Nasal cavity respiratory epithelium epithelial cell of viscerocranial mucosa (primary cell): ENCODE measurements at places on chromosomes 7 and 10. TPM values are rescaled to one million over a fixed set of nuclear protein-coding genes. Genes with fewer than 3 reads are reported as not detected.

DYDC2 gene
- not detected in 2 replicates for total RNA-seq

SPAM1 gene
- not detected in 2 replicates for total RNA-seq

AKR1D1 gene
- total RNA-seq, result not detected in 2 replicates

OR2A5 gene
- not detected in 2 replicates for total RNA-seq

CPA1 gene
- not detected in 2 replicates for total RNA-seq

SPDYE9 gene
- total RNA-seq, result not detected in 2 replicates

FEZF1 gene
- under 0.01 TPM in 1 of 2 replicates, not detected in the other for total RNA-seq

LBX1 gene
- not detected in 2 replicates for total RNA-seq

CFAP70 gene
- 0.68 and 3.6 TPM in 2 replicates for total RNA-seq

TCERG1L gene
- not detected in 2 replicates for total RNA-seq

CD36 gene
- total RNA-seq, result 1.0 and 117 TPM in 2 replicates

FXYD4 gene
- total RNA-seq, result not detected in 2 replicates

HOXA7 gene
- total RNA-seq, result not detected in 2 replicates

CYP2C19 gene
- 0.50 TPM in 1 of 2 replicates, not detected in the other for total RNA-seq

OPN4 gene
- total RNA-seq, result not detected in 2 replicates

ZCCHC24 gene
- 0.34 and 2.0 TPM in 2 replicates for total RNA-seq

SHH gene
- under 0.01 and 0.07 TPM in 2 replicates for total RNA-seq

PRPS1L1 gene
- total RNA-seq, result not detected in 2 replicates

CASD1 gene
- total RNA-seq, result 8.2 and 12.1 TPM in 2 replicates

PTPRZ1 gene
- 15.4 and 17.7 TPM in 2 replicates for total RNA-seq

CALHM1 gene
- not detected in 2 replicates for total RNA-seq

DMTF1 gene
- total RNA-seq, result 43.4 and 75.2 TPM in 2 replicates

GUSB gene
- total RNA-seq, result 18.5 and 27.6 TPM in 2 replicates

CYP17A1 gene
- not detected in 2 replicates for total RNA-seq

BLNK gene
- 3.4 and 10.6 TPM in 2 replicates for total RNA-seq

GPR146 gene
- total RNA-seq, result 0.68 and 1.2 TPM in 2 replicates

PHYHIPL gene
- total RNA-seq, result under 0.01 and 0.14 TPM in 2 replicates

FRAT1 gene
- total RNA-seq, result 0.68 and 1.1 TPM in 2 replicates
